NCI-H2107 (cell line): ENCODE measurements at places on chromosomes 11 and 22.

DNA sequence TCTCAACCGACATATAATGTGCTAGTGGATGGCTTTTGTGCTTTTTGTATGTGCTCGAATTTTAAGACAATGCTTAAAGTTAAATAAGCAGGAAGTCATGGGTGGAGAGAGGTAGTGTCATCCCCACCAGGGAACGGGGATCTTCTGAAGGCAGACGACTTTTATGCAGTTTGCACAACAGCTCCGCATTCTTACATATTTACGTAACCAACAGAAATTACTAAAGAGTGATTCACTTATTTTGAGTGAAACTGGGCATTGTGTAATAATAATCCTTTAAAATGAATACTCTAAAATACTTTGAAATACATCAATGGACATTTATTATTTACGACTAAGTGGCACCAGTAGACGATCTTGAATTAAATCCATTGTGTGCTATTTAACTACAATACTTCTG, 305.1 kb downstream of the CNTN5 start:
- DNase-seq, result no peak

DNA sequence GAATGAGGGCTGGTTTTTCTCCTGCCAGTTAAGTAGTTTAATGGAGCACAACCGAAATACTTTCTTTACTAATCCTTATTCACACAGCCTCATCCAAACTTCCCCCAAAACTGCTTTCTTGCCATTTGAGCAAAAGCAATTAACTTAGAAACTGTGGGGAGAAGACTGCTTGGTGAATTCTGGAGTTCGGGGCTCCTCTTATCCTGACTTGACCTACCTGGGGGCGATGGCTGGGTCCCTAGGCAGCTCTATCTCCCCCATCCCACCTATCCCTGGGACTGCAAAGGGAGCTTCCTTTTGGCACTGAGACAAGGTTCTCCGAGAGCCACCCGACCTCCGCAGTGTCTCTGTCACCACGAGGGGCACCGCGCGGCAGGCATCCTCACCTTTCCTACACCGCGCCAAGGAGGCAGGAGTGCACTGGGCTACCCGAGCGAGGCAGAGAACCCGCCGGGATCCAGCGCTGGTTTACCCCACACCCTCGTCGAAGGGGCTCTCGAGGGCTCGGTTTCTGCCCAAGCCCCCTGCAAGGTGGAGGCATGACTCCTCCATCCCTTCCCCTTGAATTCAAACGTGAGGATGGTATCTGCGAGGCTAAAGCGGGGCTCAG, 759 bp downstream of the DESI1 start:
- no peak for DNase-seq

DNA sequence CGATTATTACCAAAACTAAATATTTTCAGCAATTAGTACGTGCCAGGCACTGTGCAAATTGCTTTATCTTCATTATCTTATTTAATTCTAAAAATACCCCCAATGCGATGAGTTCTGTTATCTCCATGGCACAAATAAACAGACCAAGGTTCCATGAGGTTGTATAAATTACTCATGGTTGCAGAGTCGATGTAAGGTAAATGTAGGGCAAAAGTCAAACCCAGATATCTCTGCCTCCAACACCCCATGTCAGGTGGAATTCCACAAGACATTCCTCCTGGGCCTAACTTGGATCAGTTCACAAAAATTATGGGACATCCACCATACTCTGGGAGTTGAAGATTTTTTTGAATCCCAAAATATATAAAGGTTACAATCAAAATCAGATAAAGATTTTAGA, 43.7 kb downstream of the ISX start:
- no peak for DNase-seq

DNA sequence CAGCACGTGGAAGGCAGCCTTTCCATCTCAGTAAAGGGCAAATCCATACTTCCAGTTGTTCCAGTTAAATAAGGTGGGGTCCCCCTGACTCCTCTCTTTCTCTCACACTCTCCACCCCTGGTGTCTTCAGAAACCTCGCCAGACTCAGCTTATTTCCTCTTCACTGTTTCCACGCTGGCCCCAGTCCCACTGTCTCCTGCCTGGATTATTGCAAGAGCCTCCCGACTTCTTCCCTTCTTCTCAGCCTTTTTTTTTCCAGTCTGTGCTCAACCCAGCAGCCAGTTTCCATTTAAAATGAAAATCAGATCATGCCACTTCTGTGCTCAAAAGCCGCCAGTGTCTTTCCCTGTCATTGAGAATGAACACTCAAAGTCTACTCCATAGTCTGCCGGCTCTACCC, 131.4 kb downstream of the PKNOX2 start:
- DNase-seq, result no peak

DNA sequence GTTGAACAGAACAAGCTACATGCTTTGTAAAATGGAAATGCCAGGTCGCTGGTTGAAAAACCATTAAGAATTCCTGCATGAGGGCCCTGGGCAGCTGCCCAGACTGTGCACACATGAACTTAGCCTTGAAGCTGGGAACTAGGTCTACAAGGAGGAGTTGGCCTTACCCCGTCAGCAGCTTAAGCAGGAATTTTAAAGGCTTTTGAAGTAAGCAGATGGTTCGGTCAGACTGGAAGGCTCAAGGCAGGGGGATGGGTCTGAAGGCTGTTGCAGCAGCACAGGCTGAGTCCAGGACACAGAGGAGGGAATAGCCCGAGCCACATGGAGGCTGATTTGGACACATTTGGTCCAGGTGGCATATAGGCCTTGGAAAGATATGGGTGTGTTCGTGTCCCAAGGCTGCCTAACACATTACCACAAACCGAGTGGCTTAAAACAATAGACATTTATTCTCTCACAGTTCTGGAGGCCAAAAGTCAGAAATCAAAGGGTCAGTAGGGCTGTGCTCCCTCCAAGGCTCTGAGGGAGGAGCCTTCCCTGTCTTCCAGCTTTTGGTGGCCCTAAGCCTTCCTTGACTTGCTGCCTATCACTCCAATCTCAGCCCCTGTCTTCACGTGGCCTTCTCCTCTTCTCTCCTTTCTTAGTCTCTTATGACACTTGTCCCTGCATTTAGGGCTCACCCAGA, 11.6 kb downstream of the LIF start:
- DNase-seq, result no peak

- no peak for DNase-seq
Measured at GRCh38 chr11:2314525-2315394, 12.9 kb downstream of the TSPAN32 start.

- DNase-seq, result no peak
Measured at GRCh38 chr11:102771351-102771750, 9.1 kb downstream of the MMP10 start.

DNA sequence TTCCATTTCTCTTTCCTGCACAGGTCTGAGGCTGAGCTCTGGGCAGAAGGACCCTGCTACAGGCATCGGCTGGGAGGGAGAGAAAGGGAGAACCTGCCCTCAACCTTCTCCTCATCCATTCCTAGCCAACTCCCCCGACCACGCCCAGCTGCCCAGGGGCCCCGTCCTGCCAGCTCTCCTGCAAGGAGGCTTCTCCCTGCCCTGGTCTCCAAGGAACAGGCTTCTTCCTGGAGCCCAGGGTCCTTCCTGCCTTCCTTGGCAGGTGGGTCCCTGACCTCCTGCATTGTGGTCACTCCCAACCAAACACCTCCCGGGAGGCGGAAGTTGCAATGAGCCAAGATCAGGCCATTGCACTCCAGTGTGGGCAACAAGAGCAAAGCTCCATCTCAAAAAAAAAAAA, 12.5 kb upstream of the HMOX1 start:
- DNase-seq, result no peak

- no peak for DNase-seq
Measured at GRCh38 chr11:33544593-33545373, 155.8 kb downstream of the C11orf91 start.

GRCh38 chr22:22933807-22934542, 46.4 kb downstream of the IGLL5 start:
- no peak for DNase-seq

- DNase-seq, result no peak
Measured at GRCh38 chr11:11740836-11741235, 100.9 kb upstream of the USP47 start.

DNA sequence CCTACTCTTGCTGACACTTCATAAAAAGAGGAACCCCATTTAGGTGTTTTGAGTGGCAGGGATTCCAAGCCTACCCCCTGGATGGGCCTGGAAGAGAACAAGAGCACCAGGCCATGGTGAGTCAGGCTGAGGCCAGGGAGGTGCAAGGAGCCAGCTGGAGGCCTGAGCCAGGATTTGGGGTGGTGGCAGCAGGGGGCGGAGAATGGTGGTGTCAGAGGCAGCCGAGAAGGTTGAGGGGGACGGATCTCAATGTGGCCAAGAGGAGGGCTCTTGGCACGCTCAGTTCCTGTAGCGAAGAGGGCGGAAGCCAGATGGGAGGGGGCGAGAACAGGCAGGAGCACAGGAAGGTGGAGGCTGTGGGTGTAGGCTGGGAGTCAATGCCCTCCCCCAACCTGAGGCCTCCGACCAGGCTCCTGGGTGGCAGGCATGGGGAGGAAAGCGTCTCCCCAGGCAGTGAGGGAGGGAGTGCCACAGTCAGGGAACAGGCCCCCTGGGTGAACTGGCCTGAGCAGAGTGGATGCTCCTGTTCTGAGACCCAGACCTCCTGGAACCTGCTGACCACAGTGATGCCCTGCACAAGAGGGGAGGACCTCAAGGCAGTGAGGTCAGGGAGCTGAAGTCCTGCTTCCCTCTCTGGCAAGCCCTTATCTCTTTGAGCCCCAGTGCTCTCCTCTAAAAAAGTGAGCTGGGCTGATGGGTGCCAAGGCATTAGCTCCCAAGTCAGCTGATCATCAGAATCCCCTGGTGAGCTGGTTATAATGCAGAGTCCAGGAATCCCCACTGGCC, 13.9 kb downstream of the RTN4RL2 start:
- DNase-seq, result no peak

DNA sequence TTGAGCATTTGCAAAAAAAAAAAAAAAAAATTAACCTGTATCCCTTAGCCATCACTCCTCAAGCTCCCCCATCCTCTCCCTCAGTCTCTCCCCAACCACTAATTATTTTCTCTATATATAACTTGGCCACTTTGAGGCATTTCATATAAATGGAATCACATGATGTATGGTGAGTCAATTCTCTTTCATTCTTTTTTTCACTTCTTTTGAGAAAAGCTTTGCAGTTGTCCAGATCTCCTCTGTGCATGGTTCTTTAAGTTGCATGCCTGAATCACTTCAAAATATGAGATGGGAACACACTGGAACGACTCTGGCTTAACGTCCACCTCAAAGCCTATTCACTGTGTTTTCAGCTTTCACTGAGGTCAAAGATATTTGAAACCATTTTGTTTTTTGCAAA, 40.7 kb downstream of the SHANK2 start:
- no peak for DNase-seq

- DNase-seq, result no peak
Measured at GRCh38 chr11:27718863-27719545, 18.7 kb upstream of the BDNF start.

DNA sequence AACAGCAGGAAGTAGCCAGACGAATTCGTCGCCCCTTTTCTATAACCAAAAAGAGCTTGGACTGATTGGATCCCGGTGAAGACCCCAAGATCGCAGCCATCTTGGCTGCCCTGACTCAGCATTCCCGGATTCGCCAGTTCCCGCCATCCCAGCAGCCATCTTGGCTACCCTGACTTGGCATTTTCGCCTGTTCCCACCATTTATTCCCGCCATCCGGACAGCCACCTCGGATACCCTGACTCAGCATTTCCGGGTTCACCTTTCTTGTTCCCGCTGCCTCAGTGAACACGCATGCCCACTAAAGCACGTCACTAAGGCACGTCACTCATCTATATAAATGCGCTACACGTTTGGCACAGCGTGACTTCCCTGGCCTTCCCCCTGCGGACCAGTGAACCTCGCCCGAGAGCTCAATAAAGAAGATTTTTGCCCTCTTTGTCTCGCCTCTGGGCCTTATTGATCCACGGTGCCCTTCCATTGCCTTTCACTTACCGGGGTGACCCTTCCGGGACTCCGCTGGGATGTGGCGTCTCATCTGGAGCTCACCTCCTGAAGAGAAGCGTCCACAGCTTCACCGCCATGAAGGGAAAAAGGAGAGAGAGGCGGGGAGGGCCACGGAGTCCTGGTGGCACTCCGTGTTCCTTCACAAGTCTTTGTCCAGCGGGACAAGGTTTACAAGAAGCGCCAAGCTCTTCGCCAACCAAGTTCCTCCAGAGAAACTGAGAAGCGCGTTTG, 4.0 kb upstream of the OR56A3 start:
- no peak for DNase-seq

DNA sequence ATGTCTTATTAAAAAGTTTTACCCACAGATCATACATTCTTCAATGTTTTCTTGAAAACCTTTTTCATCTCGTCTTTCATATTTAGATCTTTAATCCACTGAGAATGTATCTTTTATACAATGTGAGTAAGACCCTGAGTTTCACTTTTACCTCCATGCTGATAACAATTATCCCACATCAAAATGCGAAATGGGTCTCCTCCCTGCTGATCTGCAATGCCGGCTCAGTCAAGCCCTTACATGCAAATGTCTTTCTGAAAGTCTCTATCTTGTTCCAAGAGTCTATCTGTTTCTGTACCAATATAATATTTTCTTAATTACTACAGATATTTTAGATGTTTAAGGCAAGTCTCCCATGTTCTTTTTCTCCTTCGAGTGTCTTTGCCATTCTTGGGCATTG, 50.9 kb downstream of the CDON start:
- DNase-seq, result no peak

DNA sequence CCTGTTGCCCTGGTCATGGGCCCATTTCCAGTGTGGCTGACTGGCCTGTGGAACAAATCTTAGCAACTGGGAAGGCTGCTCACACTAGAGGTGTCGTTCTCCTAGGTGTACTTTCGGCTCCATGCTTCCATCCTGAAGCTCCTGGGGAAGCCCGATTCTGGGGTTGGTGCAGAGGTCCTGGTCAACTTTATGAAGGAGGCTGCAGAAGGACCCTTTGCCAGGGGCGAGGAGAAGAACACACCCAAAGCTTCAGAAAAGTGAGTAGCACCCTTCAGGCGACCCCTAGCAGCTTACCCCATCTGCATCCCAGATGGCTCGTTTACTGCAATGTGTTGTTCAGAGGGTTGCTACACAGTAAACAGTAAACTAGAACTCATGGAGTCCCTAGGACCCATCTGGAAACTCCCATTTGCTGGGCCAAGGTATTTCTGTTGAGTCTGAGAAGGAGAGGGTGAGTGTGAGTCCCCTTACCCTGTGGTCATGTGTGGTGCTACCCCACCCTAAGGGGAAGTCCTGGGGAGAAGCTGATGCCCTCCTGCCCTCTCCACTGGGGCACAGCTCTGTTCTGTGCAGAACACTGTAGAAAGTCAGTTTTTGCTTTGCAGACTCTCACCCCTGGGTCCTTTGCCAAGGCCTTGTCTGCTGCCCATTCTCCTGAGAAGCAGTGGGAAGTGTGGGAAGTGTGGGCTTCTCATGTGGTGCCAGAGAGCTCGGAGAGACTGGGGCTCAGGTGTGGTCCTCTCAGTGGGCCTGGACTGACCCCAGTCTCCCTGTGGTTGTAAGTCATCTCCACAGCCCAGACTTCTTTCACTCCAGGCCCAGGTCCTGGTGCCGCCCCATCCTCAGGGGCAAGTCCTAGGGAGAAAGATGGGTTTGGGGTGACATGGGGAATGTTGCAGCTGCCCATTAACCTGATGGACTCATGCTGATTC, 85.0 kb downstream of the CABIN1 start:
- no peak for DNase-seq

DNA sequence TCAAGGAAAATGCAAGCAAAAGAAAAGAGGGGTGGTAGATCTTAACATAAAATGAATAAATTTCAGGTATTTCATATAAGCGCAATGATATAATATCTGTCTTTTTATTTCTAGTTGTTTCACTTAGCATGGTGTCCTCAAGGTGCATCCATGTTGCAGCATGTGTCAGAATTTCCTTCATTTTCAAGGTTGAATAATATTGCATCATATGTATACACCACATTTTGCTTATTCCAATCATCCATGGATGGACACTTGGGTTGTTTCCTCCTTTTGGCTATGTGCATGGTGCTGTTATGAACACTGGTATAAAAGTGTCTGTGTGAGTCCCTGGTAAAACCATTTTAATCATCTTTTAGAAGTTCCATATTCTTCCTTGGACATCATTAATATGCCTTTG, 7.0 kb upstream of the KDM4F start:
- no peak for DNase-seq
